ENCODE measurements at places on chromosomes 1 and 21.

GRCh38 chr1:183288583-183288982, 102.5 kb downstream of the LAMC2 start:
- no peak for DNase-seq

DNA sequence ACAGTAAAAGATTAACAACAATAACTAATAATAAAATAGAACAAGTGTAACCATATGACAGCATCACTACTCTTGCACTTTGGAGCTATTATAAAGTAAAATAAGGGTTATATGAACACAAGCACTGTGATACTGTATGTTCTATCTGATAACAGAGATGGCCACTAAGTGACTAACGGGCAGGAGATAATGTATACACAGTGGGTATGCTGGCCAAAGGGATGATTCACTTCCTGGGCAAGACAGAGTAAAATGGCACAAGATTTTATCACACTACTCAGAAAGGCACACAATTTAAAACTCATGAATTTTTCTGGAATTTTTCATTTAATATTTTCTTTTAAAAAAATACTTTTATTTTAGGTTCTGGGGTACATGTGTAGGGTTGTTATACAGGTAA, 12.3 kb downstream of the SLC9C2 start:
- no peak for DNase-seq

GRCh38 chr1:203465146-203465798, 10.3 kb upstream of the PRELP start:
- no peak for DNase-seq

GRCh38 chr21:34792504-34793089, 123.8 kb downstream of the CLIC6 start:
- DNase-seq: no peak

DNA sequence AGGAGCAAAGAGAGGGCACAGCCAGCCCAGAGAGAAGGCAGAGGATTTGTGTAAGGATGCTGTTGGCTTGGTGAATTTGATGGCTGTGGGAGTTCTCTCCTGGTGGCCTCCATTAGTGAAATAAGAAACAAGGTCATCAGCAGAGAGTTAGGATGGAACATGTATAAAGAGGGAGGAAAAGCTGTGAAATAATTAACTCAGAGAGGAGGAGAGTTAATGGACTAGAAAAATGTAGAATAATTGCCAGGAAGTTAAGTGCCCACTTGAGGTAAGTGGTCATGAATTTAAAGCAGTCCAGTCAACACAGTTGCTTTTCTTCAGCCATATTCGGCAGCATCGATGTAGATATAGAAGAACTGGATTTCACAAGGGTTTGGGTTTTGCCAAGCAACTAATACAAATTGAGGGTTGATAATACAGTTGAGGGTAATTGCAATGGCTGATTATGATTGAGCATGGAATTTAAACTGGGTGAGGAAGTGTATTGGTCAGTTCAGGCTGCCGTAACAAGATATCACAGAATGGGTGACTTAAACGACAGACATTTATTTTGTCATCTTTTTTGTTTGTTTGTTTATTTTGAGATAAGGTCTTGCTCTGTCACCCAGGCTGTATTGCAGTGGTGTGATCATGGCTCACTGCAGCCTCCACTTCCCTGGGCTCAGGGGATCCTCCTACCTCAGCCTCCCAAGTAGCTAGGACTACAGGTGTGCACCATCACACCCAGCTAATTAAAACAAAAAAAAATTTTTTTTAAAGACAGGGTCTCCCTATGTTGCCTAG, 31.7 kb upstream of the KLF17 start:
- DNase-seq: no peak

DNA sequence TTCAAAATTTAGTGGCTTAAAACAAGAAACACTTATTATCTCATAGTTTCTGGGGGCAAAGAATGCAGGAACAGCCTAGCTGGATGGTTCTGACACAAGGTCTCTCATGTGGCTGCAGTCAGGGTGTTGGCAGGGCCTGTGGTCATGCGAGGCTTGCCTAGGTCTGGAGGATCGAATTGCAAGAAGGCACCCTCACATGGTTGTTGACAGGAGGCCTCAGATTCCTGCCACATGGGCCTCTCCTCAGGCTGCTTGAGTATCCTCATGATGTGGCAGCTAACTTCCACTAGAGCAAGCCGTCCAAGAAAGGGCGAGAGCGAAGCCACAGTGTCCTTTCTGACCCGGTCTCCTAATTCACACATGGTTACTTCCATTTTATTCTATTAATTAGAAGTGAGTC, 6.2 kb upstream of the NRIP1 start:
- DNase-seq: no peak

GRCh38 chr21:43884012-43884860, 19.2 kb downstream of the AGPAT3 start:
- DNase-seq: peak; percentile 16

GRCh38 chr1:9797049-9797448, 26.7 kb downstream of the CLSTN1 start:
- DNase-seq: no peak

DNA sequence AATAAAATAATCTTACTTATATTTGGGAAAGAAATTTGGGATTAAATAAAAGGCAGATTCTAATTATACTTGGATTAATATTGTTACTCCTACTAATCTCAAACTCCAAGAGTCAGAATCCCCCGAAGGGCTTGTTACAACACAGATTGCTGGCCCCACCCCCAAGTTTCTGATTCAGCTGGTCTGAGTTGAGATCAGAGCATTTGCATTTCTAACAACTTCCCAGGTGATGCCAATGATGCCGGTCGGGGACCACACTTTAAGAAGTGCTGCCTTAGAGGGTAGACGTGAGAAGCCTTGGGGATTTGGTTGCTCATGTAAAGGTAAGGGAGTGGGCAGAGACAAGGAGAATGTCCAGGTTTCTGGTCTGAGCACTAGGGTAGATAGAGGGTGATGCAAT, 47.2 kb downstream of the FMN2 start:
- no peak for DNase-seq

GRCh38 chr1:204207136-204207616, 6.6 kb downstream of the GOLT1A start:
- no peak for DNase-seq

DNA sequence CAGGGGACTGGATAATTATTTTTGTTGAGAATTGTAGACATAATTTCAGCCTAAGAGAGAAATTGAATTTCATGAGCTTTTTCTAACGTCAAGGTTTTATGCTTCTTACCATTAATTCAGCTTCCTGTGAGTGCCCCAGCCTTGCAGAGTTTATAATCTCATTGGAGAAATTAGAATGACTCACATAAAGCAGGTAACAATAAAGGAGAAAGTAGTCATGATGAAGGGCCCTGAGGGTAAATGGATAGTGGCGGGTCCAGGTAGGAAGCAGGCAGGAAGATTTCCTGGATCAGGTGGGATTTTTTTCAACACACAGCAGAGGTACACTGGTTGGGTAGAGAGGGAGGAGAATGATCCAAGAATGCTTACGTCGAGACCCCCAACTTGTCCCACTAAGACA, 311.4 kb downstream of the BARHL2 start:
- no peak for DNase-seq

GRCh38 chr1:231460614-231461013, 38.5 kb upstream of the EGLN1 start:
- peak; percentile 92 for DNase-seq
